Activated gamma-delta T cell treated with Interleukin-2 at 50 U/mL for 16 hours (primary cell): ENCODE measurements at places on chromosomes 6 and 20.

- no peak for DNase-seq
These were observed 135.0 kb downstream of the CARMIL1 start for GRCh38 chr6:25414168-25414567.

DNA sequence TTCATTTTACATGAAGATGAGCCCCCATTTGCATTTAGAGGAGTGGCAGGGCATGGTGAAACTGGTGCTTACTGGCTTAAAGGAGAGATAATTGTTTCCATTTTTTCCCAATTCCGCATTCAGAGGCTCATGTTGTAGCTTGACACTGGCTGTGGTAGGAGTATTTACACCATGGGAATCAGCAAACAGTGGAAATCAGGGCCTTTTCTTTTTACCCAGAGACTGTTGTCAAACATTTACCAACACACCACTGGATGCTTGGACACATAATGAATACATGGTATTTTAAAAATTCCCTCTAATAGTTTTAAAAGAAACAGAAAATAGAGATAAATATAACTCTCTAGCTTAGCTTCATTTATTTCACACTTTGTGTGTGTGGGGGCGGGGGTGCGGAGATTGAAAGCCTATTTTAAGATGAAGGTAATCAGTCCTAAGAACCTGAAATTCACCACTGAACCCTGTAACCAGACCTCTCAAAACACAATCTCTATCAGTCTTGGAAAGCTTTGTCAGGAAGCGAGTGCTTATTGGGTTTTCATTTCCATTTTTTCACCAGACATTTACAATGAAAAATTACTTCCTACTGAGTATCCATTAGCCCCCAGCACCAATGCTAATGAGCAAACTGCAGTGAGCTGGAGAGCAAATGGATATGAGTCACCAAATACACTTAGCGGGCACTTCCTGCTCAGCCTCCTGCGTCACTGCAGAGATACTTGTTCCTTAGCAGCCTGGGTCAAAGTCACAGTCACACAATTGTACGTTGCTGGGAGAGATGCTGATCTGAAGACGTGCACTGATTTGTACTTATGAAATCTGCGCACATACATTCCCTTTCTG lies 532.0 kb downstream of the BCKDHB start:
- no peak for DNase-seq

DNA sequence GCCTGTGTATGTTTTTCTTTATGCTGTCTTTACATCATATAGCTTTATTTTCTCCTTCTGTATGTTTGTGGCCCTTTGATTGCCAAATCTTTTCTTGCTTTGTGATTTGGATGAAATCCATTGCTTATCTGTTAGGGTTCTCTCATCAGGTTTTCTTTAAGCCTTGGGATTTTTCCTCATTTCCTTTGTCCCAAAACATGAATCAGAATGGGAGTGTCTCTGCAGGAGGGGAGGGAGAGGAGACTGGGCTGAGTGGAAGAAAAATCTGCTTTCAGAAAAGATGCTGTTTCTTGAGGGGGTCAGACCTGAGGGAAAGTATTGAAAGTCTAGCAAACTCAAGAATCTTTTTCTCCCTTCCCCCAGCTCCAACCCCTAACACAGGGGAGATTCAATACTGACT lies 758.0 kb upstream of the MMS22L start:
- no peak for DNase-seq

DNA sequence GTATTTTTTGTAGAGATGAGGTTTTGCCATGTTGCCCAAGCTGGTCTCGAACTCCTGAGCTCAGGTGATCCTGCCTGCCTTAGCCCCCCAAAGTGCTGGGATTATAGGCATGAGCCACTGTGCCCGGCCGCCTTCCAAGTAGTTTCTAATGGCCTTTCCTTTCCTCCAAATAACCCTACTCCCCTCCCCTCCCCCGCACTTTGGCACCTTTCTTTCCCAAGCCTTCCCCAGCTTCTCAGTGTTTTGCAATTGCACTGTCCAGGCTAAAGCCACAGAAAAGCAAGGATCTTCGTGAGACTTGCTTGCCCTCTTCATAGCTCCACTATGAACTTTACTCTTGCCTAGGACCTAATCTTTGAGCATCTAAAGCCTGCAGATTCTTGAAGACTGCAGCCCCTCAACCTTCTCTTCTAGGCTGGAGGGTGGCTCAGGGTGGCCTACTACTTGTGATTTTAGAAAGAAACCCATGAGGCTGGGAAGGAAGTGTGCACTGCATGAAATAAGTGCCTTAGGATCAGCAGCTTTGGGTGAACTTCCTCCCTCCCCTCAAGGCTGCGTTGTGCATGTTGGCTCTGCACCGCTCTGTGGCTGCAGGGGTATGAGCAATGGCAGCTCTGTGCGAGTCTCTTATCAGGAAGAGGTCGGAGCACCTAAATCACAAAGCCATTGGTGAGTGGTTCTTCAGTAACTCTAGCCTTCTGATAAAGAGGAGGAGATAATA lies 152.4 kb upstream of the SNX9 start:
- DNase-seq, result no peak

DNA sequence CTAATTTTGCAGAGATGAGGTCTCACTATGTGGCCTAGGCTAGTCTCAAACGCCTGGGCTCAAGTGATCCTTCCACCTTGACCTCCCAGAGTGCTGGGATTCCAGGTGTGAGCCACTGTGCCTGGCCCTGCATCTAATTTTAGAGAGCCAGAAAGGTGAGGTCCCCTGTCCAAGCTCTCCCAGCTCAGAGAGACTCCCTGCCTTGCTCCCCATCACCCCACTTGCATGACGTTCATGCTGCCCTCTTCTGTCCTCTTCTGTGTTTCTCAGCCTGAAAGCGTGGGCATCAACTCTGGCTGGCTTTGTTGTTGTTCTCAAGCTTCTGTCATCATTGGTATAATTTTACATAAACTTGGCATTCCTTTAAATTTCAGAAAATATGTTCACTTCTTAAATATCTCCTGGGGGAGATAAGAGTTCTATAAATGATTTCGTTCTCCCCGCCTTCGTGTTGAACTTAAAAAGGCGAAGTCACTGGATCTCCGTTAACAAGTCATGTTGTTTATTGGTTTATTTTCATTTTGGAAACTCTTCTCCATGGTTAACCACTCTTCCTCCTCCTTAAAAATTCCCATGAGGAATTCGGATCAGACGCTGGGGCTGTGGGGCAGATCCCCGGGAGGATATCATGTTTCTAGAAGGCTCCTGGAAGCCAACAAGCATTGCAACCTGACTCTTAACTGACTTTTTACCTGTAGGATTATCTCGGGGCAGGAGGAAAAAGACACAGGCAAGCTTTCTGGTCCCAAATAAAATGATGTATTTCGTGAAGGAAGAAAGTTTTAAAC lies 13.2 kb upstream of the PARD6B start:
- DNase-seq, result no peak

- DNase-seq, result no peak
These were observed 76.9 kb downstream of the PLCG1 start for GRCh38 chr20:41214202-41214601.

DNA sequence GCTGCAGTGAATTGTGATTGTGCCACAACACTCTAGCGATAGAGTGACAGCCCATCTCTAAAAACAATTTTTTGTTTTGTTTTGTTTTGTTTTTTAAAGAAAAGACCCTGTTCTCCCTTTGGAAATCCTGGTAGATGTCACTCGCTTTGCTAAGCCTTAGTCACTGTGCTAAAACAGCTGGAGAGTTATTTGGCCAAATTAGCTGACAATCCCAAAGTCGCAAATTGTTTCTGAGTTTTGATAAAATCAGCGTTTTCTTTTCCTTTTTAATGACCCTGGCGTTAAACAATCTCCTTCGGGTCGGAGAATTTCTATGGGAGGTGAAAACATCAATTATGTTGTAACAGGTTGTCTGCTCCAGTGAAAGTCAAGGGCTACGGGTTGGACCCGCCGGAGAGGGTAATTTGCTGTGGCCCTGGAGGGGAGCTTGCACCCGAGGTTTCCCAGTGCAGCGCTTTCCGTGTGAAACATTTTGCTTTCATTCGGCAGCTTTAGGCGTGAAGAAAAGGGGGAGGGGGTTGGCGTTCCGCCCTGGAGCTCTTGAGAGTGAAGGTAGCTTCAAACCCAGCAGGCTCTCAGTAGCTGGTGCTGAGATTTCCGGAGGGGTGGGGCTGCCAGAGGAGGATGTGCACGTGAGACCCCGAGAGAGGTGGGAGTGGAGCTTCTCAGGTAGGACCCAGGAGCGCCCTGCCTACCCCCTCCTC lies 296.6 kb downstream of the PHACTR1 start:
- peak; percentile 15 for DNase-seq

DNA sequence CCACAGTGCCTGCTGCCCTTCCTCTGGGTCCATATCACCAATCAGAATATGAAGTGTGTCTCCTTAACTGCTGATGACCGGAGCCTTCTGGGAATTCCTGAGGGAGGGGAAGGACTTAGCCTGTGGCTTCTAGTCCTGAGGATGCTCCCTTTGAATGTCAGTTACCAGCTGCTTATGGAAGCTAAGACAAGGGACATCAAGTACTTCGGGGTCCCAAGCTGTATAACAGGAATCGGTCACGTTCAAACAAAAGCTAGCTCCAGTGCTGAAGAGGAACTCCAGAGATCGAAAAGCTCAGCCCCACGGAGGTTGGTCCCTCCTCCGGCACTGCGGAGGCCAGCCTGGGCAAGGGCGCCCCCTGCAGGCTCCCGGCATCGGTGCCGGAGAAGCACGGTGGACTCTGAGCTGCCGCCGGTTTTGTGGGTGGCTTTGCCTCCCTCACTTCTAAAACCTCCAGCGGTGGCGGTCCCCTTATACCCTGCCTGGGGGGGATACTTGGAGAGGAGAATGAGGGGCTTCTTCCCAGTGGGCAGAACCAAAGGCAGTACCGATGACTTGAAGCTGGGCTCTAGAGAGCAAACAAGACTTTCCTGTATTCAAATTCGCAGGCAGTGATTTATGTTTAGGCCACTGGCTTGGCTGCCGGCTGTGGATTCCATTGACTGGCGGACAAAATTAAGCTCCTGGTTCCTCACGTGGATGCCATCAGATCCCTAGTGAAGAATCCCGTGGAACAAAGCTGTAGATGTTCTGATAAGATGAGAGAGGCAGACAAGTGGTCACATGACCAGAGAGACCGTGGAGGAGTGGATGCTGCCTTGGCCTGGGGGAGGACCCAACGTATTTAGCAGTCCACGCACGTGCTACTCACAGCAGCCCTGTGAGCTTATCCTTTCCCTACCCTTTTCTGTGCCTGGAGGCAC lies 16.2 kb upstream of the UBR2 start:
- peak; percentile 89 for DNase-seq

- DNase-seq, result no peak
These were observed 185.5 kb upstream of the CDH4 start for GRCh38 chr20:61066526-61066925.

DNA sequence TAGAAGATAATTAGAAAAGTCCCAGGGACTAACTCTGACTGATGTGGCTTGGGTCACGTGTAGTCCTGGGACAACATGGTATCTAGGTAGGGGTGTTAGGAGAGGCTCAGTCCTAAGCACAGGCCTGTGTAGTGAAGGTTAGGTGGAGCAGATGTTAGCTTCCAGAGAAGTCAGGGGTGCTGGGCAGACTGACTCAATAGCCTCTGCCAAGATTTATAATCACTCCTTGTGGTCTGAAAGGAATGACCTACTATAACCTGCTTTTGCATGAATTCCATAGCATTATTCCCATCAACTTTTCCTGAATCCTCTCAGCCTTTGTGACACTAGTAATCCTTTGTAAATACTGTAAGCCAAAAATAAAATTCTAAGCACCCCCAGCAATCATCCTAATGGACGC lies 10.2 kb upstream of the PEX7 start:
- no peak for DNase-seq

DNA sequence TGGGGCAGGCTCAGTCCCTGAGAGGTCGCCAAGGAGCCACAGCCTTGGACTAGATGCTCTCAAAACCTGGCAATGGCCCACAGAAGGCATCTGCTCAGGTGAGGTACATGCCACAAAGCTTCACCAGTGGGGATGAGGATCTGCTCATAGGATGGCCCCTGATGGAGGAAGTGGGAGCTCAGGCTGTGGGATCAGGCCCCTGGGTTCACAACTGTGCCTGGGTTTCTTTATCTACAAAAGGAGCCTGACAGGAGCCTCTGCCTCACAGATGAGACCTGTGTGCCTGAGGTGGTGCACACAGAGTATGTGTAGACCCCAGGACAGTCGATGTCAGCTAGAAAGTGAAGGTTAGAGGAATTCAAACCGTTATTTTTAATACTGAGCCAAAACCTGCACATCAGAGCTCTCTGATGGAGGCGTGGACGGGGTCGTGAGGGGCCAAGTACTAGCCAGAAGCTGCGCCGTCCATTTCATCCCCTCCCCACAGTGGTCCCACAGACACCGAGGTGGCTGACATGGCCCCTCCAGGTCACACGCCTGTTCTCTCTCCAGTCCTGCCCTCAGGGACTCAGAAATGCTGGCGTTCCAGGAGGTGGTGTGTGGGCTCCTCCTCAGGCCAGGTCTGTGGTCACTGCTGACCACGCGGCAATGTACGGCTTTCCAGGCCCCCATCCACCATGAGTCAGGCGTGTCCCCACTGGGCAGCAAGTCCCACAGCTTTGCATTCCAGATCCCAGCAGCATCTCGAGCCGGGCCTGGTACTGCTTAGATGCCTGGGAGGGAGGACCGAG lies 33.3 kb downstream of the NTSR1 start:
- no peak for DNase-seq

GRCh38 chr20:34096699-34097444 lies 15.2 kb downstream of the EIF2S2 start:
- DNase-seq, result no peak

- no peak for DNase-seq
These were observed 36.9 kb downstream of the RIN2 start for GRCh38 chr20:19794941-19795340.

- DNase-seq, result no peak
These were observed 31.0 kb upstream of the TCFL5 start for GRCh38 chr20:62892348-62893304.

GRCh38 chr6:71239694-71240093 lies 48.9 kb upstream of the OGFRL1 start:
- DNase-seq, result no peak

- DNase-seq, result no peak
These were observed 24.6 kb downstream of the DLL1 start for GRCh38 chr6:170266061-170266825.

- no peak for DNase-seq
These were observed 31.1 kb downstream of the UTRN start for GRCh38 chr6:144315981-144316861.

GRCh38 chr20:20184149-20184548 lies 131.8 kb downstream of the CFAP61 start:
- DNase-seq, result no peak

DNA sequence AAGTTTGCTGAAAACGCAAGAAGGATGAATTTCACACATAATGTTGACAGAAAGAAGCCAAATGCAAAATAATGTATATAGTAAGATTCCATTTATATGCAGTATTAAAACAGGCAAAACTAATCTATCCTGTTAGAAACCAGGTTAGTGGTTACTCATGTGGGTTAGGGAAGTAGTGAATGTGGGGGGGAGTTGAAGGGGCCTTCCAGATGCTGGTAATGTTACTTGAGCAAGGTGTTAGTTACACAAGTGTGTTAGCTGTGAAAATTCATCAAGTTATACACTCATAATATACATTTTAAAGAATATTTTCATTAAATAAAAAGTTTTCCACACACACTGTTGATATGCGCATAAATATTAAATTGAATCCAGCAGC lies 29.8 kb downstream of the USP45 start:
- no peak for DNase-seq
